Right lobe of liver (tissue), 6 donors: ENCODE measurements at places on chromosomes 4 and X. TPM values are rescaled to one million over a fixed set of nuclear protein-coding genes. Genes with fewer than 3 reads are reported as not detected.

DNA sequence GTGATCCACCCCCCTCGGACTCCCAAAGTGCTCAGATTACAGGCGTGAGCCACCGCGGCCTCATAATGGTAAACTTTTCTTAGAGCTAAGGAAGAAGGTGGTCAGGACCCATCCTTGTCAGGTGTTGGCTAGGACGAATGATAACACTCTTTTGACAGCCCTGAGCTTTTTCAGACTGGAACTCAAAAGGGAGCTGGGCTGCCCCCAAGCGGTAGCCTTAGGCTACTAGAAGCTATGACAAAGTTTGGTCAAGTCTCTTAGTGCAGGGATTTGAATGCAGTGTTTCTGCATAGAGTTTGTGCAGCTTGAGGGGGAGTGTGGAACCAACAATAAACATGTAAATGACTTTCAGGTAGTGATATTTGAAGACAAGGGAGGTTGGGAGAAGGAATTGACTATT is 11.8 kb upstream of the HSD17B10 start:
- DNase-seq: peak; percentile 41

KLHL4 gene
- total RNA-seq: 0.33 TPM

DNA sequence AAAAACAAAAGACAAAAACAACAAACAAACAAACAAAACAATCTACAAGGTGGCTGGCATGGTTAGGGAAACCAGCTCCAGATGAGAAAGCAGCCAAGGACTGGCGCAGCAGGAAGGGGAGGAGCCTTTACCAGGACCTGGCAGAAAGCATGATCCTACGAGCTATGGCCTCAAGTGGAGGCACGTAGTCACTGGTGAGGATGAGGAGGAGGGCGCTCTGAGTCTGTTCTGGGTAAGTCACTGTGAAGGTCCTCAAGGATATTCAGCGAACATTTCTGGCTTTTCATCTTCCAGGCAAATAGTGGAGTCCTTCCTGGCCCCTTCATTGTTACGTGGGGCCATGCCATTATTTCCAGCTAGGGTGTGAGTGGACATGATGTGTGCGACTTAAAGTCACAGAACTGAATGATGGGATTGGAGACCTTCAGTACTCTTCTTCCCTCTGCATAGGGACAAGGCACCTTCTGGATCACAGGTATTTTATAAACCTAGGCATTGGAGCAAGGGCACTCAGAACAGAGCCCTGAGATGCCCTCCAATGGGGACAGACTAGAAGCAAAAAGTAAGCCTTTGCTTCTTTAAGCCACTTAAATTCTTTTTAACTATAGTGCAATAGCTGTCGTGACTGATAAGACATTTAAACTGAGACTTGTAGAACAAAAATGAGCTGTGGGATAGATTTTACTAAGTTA is 771.3 kb downstream of the RAB28 start:
- DNase-seq: no peak

- no peak for DNase-seq
Measured at GRCh38 chr4:151266497-151266896, 10.5 kb upstream of the PRSS48 start.

RASGEF1B gene
- 25.6 TPM for total RNA-seq

IQCM gene
- total RNA-seq: not detected

- no peak for DNase-seq
Measured at GRCh38 chr4:175273995-175274753, 356.0 kb downstream of the ADAM29 start.

GRCh38 chr4:72602396-72603376 is 33.7 kb upstream of the ADAMTS3 start:
- no peak for DNase-seq

DNA sequence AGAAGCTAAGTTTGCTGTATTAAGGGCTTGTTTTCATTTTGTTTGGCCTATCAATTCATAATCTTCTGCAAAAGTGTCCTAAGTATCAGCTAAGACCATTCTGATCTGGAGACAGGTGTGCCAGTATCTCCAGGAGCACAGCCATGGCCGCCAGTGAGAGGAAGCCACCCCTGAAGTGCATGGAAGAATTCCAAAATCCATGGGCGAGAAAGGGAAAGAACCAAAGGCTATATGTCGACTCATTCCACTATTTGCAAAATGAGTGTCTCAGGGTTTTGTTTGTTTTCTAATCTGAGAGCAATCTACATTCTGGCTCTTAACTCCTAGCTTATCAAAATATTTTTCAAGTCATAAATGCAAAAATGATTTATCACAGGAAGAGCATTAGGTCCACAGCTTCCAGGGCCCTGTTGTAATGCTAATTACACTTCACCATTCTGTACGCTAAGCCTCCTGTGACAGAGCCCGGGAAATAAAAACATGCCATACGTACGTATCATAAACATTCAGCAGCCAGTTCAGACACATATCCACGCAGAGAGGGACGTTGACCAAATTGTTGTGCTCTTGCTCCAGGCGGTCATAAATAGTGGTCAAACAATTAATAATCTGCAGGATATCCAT is 137.3 kb upstream of the FTHL17 start:
- no peak for DNase-seq

GRCh38 chr4:25310066-25310802 is 2.3 kb upstream of the ZCCHC4 start:
- DNase-seq: no peak

ATP8A1 gene
- total RNA-seq: 2.4 TPM

GRCh38 chr4:150078041-150078578 is at the start of gene DCLK2:
Gene DCLK2, plus strand, starts transcription at chr4:150078445. Its CDS starts 583 bp downstream, at chr4:150079028.
- peak; percentile 73 for DNase-seq
